ENCODE measurements at places on chromosomes 11 and 22. TPM values are rescaled to one million over a fixed set of nuclear protein-coding genes. Genes with fewer than 3 reads are reported as not detected.

DNA sequence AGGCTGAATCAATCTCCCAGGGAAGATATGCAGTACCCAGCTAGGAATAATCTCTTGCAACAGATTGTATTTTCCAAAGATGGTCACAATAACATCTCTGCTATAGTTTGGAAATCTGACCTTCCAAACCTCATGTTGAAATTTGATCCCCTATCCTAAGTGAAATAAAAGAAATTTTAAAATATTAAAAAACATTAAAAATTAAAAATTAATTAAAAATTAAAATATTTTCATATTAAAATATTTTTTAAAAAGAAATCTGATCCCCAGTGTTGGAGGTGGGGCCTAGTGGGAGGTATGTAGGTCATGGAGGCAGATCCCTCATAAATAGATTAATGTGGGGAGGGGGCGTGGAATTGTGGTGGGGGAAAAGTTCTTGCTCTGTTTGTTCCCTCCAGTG lies 79.7 kb downstream of the FAM168A start:
- no peak overlapping the region for H3K27ac ChIP-seq
- H3K36me3 ChIP-seq = no peaks in the 10 kb centered on the region
- DNase-seq = no peak
- H3K27me3 ChIP-seq = no peaks in the 10 kb centered on the region

DNA sequence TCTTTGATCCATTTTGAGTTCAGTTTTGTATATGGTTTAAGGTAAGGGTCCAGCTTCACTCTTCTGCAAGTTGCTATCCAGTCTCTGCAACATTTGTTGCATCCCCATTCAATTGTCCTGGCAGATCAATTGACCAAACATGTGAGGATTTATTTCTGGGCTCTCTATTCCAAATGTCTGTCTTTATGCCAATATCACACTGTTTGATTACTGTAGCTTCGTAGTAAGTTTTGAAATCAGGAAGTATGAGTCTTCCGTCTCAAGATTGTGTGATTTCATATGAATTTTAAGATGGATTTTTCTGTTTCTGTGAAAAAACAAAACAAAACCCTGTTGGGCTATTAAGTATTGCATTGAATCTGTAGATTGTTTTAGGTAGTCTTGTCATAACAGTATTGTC lies 17.0 kb downstream of the APLP2 start:
- DNase-seq = no peak
- no peak overlapping the region for H3K4me3 ChIP-seq
- no peaks in the 10 kb centered on the region for H3K27me3 ChIP-seq
- H3K36me3 ChIP-seq = no peaks in the 10 kb centered on the region

GRCh38 chr11:130582176-130582575 lies 133.7 kb downstream of the ADAMTS15 start:
- no peak for DNase-seq
- no peak overlapping the region for H3K27ac ChIP-seq
- peaks cover 20% of the 10 kb centered on the region for H3K4me1 ChIP-seq
- H3K36me3 ChIP-seq = no peaks in the 10 kb centered on the region
- H3K27me3 ChIP-seq = no peaks in the 10 kb centered on the region

GGTLC3 gene
- total RNA-seq = not detected

DNA sequence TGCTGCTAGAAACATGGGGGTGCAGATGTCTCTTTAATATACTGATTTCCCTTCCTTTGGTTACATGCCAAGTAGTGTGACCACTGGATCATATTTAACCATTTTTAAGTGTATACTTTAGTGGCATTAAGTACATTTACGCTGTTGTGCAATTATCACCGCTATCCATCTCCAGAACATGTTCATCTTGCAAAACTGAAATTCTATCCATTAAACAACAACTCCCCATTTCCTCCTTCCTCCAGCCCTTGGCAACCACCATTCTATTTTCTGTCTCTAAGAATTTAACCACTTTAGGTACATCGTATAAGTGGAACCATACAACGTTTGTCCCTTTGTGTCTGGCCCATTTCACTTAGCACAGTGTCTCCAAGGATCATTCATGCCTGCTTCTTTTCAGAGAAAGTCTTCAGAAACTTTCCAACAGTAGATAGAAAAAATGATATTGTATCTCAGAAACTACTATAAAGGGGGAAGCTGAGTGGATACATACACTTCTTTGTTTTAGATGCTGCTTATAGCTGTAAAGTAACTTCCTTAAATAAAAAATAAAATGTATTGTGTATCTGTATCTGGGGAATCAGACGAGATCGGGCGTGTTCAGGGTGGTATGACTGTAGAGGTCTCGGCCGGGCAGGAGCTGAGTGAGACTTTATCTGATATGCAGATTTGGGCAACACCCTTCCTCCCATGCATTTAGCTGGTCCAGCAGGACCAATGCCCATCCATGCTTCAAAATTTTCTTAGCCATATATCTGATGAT lies 44.6 kb upstream of the ZBED5 start:
- no peaks in the 10 kb centered on the region for H3K36me3 ChIP-seq
- peak overlapping the region; percentile 45 for H3K27ac ChIP-seq
- H3K27me3 ChIP-seq = no peaks in the 10 kb centered on the region
- H3K4me1 ChIP-seq = peaks cover 48% of the 10 kb centered on the region

DNA sequence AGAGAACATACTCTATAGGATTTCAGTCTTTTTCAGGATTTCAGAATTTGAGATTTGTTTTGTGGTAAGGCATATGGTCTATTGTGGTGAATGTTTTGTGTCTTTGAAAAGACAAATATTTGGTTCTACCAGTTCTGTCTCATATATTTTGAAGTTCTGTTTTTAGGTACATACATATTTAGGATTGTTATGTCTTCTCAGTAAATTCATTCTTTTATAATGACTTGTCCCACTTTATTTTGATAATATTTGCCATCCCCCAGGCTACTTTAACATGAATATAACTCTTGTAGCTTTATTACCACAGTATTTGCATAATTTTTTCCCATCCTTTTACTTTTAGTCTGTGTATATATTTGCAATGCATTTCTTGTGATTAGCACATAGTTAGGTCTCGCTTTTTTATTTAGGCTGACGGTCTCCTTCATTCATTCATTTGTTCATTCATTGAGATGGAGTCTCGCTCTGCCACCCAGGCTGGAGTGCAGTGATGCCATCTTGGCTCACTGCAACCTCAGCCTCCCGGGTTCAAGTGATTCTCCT lies 32.1 kb downstream of the MTMR3 start:
- H3K4me1 ChIP-seq = peaks cover 78% of the 10 kb centered on the region
- no peak for DNase-seq
- H3K27ac ChIP-seq = no peak overlapping the region
- no peak overlapping the region for H3K4me3 ChIP-seq
- no peaks in the 10 kb centered on the region for H3K27me3 ChIP-seq
- H3K36me3 ChIP-seq = no peaks in the 10 kb centered on the region

Data from vagina (tissue), 2 donors.